Hindlimb muscle (tissue), 1 donor: ENCODE measurements at places on chromosomes 12 and 14. TPM values are rescaled to one million over a fixed set of nuclear protein-coding genes. Genes with fewer than 3 reads are reported as not detected.

ACSM4 gene
- polyA plus RNA-seq, result not detected

DNA sequence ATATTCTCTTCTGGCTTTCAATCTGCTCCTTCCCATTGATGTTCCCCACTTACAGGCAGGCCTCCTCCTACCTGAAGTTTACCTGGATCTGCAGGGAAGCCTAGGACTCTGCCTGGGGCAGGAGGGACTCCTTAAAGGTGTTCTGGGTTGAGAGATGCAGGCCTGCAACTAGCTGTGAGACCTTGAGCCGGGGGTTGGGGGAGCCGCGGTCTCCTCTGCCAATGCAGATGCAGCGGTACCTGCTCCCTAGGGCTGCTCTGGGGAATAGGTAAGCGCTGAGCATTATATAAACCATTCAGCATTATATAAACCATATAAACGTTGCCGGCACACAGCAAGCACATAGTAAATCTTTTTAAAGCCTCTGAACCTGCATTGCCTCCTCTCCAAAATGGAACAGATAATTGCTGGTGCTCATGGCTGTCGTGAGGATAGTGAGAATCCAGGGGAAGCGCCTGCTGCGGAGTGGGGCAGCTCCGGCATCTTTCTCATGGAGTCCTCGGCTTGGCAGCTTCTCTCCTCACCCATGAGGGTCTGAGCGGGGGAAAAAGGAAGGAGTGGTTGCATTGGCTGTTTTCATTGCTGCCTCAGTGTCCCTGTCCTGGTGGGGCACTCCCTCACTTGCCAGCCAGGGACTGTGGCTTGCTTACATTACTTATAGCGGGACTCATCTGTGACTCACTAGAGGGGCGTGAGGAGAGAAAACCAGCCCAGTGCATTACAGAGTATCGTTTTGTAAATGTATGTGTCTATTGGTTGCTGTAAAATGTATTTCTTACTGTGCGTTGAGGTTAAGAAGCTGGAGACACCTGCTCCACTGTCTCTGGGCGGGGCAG lies 12.5 kb upstream of the KRT80 start:
- DNase-seq, result no peak

DNA sequence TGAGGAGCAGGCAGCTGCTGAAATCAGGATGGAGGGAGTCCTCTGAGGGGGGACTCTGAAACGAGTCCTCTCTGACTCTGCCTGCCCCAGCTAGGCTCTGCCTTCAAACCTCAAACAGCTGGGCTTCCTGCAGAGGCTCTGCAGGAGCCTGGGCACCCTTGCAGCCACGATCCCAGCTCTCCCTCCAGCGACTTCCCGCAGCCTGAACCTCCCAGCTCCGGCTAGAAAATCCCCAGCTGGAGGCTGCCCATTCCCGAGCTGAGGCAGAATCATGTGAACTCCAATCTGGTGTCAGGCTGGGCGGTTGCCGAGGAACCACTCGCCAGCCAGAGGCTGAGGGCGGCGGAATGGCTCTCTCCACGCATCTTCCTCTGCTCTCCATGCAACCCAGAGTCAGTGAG lies at the start of gene GPR68:
Gene GPR68 (minus strand): TSS at position 204 of the 401 bp plus-strand sequence. CDS start 9,654 bp downstream, outside the sequence.
- no peak for DNase-seq

PLCZ1 gene
- polyA plus RNA-seq, result not detected

DNA sequence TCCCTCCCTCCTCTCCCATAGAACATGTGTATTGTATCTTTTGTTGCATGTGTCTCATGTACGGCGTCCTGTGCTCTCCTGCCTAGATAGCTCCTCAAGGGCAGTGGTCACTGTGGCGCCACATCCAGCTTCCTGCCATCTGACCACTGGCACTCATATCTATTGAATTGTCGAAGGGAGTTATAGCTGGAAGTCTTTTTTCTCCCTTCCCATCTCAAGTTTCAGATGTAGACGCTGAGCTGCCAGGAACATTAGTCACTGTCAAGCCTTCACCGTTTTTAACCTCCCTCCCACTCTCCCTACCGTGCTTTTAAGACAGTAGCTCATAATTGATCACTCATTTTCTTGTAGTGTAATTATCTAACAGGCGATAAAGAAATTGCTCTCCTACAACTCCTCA lies 33.0 kb downstream of the MTHFD1 start:
- DNase-seq, result no peak

DNA sequence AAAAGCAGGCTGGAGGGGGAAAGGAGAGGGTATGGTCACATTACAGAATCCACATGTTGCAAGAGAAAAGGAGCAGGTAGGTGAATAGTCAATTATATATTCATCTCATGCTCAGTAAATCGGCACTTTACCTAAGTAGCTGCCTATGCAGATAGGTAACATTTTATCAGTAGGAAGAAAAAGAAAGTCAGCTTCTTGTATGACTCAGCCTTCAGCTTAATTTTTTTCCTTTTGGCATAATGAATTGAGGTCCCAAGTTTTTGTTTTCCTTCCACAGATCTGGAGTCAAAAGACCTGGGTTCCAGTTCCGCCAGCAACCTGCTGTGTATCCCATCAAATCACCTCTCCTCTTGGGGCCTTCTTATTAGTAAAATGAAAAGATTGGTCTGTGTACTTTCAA lies 6.0 kb upstream of the ACSM4 start:
- no peak for DNase-seq

DNA sequence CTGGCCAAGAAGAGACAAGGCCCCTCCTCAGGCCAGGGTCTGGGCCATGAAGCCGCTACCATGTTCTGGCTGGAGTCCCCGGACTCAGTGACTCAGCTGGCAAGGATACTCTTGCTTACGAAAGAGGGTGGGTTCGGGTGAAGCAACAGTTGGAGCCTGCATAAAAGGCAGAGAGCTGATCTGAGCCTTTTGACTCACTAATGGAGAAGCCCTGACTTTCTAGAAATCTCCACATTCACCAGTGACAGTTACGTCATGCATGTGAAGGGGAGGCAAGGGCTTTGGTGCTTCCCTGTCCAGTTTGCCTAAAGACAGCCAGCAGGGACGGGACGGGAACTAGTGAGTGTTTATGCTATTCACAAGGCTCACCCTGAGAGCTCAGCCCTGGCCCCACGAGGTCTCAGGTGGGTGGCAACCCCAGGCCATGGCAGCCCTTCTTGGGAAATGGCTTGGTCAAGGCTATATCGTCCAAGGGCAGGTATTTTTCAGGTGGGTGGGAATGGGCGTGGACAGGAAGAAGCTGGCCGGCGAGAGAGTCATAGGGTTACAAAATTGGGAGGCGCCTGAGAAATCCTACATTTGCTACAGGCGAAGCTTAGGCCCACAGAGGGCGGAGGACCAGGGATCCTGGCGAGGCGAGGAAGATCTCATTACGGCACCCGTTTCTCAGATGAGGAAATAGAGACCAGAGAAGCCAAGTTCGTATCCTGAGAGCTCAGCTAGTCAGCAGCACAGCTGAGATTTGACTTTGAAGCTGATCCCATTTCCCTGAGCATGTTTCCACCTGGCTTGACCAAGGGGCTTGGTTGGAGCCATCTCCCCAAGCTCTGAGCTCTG lies 314.6 kb downstream of the BCL11B start:
- peak; percentile 63 for DNase-seq

GRCh38 chr12:123223241-123223668 lies 9.7 kb downstream of the MPHOSPH9 start:
- DNase-seq, result no peak

CSRP2 gene
- 21.8 TPM for polyA plus RNA-seq

DNA sequence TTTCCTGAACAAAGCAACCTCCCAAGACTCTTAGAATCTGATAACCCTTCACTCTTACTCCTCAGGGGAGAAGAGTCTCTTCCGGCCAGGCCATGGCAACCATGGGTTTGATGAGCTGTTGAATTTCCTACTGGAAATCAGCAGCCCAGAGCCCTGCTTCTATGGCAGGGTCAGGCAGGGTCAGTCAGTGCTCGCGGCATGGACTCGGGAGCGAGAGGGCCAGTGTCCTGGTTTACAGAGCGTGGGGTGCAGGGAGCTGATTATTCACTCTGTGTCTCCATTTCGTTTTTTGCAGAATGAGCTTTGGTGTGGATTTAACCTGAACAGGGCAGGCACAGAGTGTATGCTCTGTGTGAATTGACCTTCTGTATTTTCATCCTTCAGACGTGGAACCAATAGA lies 340.6 kb upstream of the SFSWAP start:
- DNase-seq, result no peak

- no peak for DNase-seq
Observed at GRCh38 chr14:106883218-106883692, 1356.9 kb downstream of the TMEM121 start.

DNA sequence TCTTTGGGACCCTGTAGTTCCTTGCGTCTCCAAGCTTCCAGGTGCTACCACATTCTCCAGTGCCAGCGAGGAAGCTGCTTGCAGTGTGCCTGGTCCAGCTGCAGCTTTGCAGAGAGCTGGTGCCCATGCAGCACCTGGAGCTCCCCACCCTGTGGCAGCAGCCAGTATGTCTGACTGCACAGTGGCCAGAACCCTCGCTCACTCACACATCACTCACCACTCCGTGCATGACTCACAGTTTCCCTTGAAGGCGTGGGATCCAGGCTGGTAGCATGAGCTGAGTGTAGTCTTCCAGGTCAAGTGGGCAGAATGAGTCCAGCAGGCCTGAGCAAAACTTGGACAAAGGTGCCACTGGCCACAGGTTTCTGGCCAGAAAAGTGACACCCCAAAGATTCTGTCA lies 33.6 kb downstream of the SDR9C7 start:
- DNase-seq, result no peak
